ENCODE measurements at places on chromosomes 6 and 20. TPM values are rescaled to one million over a fixed set of nuclear protein-coding genes. Genes with fewer than 3 reads are reported as not detected.

Gene LAMA5
- total RNA-seq, result 700 TPM

Gene PI16
- 1.9 TPM for total RNA-seq

Gene RHAG
- not detected for total RNA-seq

GRCh38 chr20:35326021-35326739 is 34.0 kb upstream of the FAM83C start:
- no peak for DNase-seq

Gene PHACTR1
- total RNA-seq, result not detected

Gene MUCL3
- not detected for total RNA-seq

- DNase-seq, result no peak
Measured at GRCh38 chr20:5090191-5090590, 29.6 kb downstream of the PCNA start.

DNA sequence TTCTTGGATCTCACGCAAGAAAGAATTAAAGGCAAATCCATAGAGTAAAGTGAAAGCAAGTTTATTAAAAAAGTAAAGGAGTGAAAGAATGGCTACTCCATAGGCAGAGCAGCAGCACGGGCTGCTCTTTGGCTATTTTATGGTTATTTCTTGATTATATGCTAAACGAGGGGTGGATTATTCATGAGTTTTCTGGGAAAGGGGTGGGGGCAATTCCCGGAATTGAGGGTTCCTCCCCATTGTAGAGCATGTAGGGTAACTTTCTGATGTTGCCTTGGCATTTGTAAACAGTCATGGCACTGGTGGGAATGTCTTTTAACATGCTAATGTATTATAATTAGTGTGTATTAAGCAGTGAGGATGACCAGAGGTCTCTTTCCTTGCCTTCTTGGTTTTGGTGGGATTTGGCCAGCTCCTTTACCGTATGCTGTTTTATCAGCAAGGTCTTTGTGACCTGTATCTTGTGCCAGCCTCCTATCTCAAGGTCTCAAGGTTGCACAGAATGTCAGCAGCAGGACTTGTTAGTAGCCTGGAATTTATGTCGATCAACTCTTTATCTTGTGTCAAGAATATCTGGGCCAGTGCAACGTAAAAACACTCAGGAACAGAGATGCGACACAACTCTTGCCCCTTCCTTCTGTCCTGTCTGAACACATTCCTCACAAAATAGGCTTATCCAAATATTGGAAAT is 931.4 kb downstream of the QKI start:
- no peak for DNase-seq

Gene EYS
- total RNA-seq, result not detected

Gene PCSK2
- not detected for total RNA-seq

Gene MEP1A
- not detected for total RNA-seq

GRCh38 chr6:72037006-72037405 is 150.7 kb downstream of the RIMS1 start:
- DNase-seq, result no peak

GRCh38 chr20:33099843-33100538 is 20.5 kb downstream of the BPIFB4 start:
- no peak for DNase-seq

DNA sequence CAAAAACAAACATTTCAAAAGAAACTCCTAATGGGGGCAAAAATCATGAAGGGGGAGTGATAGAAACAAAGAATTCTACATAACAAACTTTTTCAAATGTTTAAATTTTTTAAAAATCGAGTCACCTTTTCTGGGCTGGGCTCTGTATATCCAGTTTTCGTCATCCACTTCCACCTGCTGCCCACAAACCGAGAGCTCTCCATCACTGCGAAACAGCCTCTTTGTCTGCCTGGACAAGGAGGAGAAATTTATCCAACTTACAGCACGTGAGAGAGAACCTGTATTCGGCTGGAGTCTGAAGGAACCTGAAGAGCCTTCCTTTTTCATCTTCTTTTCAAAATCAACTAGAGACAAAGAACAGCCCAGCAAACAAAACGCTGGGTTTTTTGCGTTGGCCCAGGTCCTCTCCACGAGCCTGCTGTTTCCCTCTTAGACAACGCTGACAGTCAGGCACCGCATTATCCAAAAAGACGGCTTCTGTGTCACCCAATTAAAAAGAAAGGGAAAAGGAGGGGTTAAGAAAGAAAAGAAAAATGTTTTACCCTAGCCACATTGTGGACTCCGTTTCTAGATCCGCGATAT is 72.4 kb upstream of the NHSL1 start:
- DNase-seq, result no peak

- DNase-seq, result no peak
Measured at GRCh38 chr6:45895569-45895968, 120.1 kb downstream of the CLIC5 start.

DNA sequence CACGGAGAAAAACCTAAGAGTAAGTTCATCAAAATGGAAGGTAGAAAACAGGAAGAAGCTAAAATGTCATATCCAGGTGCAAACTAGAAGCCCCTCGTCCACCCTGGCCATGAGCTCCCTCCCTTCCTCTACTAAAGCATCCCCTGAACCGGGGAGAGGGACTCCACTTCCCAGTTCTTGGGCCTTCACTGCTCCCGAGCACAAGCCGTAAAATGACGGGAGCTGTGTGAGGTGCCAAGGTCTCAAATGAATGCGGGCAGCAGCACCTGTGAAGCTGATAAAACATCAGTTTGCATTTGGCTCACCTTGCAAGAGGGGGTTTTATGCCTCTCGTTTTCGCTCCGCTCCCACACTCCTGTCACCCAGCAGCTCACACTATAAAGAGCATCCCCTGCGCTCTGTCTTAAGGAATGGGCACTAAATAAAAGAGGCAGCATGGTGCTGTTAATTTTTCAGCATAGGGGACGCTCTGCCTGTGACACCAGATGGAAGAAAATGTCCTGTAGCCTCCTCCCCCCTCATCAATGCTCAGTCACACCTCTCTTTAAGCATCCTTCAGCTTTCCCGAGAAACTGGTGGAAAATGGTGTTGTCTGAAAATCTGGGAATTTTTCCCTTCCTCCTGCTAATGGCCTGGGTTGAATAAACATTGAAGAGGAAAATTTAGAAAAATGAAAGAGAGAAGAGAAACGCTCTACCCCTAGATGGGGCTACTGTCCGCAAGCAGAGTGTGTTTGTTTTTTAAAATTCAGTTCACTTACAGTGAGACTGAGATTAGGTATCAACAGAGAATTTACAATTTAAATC is 563.0 kb upstream of the AGPAT4 start:
- DNase-seq, result no peak

Gene BACH2
- total RNA-seq, result 4.2 TPM

DNA sequence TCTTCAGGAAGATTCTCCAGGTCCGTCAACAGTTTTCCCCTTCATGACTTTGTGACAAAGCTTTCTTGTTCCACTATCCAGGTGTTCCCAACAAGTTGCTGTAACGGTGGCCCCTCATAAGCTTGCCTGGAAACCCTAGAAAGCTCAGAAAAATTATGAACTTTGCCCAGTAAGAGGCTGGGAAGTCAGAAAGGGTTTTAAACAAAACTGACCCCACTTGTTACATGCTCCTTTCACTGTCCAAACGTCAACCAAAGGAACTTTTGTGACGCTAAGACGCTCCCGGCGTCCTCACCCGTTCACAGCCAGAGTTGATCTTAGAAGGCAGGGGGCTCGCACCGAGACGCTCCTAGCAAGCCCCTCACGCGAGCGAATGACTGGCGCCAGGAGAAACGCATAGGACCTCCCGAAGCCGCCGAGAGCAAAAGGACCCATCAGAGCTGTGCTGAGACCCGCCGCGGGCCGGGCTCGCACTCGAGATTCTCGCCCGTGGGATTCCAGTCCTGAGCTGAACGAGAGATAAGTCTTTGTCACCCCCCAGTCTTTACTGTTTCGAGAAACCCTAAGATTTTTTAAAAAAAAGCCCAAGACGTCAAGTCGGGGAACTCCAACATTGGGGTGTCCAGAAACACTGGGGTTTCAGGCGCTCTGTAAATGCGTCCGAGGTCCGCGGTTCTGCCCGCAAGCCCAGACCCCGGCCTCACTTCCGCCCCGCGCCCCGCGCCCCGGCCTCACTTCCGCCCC is 544 bp upstream of the ACAT2 start:
- DNase-seq, result no peak

- DNase-seq, result no peak
Measured at GRCh38 chr6:106097411-106098231, 11.5 kb downstream of the PRDM1 start.

DNA sequence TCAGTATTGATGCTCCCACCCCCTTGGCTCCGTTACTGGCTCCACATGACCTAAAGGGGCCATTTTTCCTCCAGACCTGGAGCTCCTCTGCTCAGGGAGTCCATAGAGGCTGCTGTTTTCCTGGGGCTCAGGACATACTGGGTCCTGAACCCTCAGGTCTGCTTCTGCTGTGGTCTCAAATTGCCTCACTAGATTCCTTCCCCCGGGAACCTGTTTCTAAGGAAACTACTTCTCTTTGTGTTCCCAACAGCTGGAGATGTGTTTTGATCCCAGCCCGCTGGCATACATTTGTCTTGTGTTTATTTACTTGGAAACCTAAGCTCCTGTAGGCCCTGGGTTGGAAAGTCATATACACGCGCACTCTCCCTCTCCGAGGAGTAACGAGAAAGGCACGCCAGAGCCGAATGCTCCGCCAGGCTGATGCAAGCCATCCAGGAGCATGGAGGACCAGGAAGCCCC is 222.8 kb downstream of the UST start:
- DNase-seq, result no peak

GRCh38 chr6:43014434-43014909 is 423 bp downstream of the KLHDC3 start:
- DNase-seq, result no peak

Gene DEFB121
- total RNA-seq, result not detected

Gene NRN1
- not detected for total RNA-seq

GRCh38 chr6:150038202-150039062 is 13.1 kb upstream of the RAET1L start:
- DNase-seq, result no peak

- DNase-seq, result no peak
Measured at GRCh38 chr6:168699631-168700295, 258.8 kb downstream of the SMOC2 start.

DNA sequence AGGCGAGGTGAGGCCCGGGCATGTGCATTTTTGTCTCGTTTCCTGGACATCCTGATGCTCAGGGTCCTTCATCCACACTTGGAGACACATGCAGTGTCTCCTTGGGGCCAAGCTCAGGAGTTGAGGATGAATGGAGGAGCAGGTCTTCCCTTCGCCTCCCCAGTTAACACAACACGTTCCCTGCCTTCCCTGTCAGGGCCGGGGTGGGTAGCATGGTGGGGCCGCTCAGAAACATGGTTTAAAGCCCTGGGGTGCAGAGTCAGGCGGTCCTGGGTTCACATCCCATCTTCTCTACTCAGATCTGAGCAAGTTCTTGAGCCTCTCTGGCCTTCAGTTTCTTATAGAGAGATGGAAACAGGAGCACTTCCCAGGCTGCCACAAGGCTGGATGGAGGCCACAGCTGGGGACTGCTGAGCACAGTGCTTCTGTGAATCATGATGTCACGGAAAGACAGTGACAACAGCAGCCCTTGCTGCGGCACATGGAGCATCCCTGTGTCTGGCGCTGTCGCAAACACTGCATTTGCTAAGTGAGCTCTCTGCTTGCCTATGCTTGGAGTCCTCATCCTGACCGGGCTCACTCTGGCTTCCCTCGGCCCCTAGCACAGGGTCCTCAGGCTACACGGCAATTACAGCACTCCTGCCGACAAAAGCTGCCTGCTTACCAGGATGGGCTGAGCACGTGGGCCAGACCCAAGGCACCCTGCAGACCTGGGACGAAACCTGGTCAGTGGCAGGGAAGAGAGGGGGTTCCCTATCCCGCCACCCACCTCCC is 45.6 kb upstream of the STX16 start:
- DNase-seq, result no peak

- no peak for DNase-seq
Measured at GRCh38 chr6:74785236-74785635, 420.6 kb downstream of the COL12A1 start.

Gene MDFI
- total RNA-seq, result 22.6 TPM

DNA sequence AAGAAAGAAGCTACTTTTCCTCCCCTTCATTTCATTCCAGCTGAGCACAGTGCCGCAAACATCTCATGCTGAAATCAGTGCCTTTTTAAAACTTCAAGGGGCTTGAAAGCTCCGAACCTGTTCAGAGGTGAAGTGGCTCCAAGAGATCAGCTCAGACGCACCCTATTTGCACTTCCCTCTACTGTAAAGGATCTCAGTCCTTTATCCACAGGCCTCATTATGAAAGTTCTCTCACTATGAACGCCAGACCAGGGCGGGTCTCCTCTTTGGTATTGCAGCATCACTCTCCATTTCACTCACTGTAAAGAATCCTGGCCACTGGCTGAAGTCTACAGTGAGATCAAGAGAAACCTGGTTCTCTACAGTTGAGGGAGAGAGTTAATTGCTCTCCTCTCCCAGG is 232.7 kb upstream of the POU3F2 start:
- DNase-seq, result no peak

DNA sequence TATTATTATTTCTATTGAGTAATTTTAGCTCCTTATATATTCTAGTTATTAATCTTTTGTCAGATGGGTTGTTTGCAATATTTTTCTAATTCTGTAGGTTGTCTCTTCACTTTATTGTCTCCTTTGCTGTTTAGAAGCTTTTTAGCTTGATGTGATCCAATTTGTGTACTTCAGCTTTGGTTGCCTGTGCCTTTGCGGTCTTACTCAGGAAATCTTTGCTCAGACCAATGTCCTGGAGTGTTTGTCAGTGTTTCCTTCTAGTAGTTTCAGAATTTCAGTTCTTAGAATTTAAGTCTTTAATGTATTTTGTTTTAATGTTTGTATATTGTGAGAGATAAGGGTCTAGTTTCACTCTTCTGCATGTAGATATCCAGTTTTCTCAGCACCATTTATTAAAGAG is 916.0 kb upstream of the EYS start:
- DNase-seq, result no peak

GRCh38 chr6:155004017-155004416 is 8.9 kb downstream of the TIAM2 start:
- no peak for DNase-seq

Gene CST2
- not detected for total RNA-seq

DNA sequence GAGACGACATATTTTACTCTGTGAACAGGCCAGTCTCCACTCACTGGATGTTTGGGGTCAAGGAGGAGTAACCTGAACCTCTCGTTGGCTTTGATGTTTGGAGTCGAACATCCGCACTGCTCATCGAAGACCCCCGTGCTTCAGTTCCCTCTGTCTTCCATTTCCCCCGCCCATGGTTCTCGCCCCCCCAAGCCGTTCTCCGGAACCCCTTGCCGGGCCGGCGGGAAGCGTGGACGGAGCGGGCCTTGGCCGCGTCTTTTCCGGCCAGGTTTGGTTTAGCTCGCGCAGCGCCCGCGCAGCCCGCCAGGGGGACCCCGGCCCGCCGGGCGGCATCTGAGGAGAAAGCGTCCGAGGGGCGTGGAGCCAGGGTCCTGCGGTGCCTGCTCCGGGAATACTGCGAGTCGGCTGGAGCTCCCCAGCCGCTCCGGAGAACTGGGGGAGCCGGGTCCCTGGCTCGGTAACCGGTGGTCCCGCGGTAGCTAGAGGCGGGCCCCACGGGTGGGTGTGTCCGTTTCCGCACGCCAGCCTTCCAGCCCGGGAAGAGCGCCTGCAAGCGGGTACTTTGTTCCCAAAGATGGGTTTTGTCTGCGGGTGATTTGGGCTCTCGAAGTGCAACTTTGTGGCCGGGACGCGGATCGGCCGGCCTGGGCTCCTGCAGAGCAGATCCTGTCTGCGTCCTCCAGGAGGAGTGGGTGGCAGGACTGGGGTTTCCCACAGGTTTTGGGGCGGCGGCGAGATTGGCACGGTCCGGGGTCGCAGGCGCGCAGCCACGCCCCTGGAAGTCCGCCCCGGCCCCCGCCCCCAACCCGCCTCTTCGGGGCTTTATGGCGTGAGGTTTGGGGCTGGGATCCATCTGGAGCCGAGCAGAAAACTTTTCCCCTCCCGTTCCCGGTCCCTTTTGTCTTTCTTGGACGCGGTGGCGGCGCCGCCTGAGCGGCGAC is at the start of gene TMEM200A:
TSS of gene TMEM200A (plus strand) at position 852 of the 941 bp plus-strand sequence. CDS start 74,406 bp downstream, outside the sequence.
- DNase-seq, result peak; percentile 33

Measured in PC-9 (cell line).